ENCODE measurements at places on chromosomes 3 and 15. TPM values are rescaled to one million over a fixed set of nuclear protein-coding genes. Genes with fewer than 3 reads are reported as not detected.

The MORC1 gene
- not detected for total RNA-seq

The TFRC gene
- total RNA-seq, result 239 TPM

The PDE8A gene
- total RNA-seq, result 18.2 TPM

The ST3GAL6 gene
- 0.07 TPM for total RNA-seq

The RPL14 gene
- total RNA-seq, result 2,359 TPM

DNA sequence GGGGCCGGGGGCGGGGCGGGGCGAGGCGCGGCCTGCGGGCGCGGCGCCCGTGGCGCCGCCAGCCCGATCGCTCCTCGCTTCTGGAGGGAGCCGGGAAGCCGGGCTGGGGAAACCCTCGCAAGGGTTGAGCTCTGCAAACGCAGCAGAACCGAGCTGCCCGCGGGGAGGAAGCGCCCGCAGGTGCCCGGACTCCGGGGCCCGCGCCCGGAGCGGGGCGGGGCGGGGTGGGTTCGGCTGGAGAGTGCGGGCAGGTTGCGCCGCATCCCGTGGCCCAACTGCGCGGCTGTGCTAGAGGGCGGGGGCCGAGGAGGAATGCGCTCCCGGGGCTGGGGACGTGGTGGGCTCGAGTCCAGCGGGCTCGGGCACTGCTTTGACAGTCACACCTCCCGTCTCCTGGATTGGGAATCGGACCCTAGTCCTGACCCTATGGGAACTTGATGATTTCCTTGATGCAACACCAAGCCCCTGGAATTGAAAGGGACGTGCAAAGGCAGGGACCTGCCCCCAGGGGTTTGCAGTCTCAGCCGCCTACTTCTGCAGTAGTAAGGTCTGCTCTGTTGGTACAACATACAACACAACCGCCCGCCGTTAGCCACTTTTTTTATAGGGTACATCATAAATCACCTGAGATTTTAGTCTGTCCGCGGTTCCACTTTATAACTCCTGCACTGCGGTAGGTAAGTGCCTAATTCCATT lies 34.3 kb downstream of the ZBTB38 start:
- H3K4me1 ChIP-seq, result peaks cover 32% of the 10 kb centered on the region
- peak; percentile 43 for DNase-seq
- H3K36me3 ChIP-seq, result peaks cover 32% of the 10 kb centered on the region
- H3K27ac ChIP-seq, result peak overlapping the region; percentile 90
- H3K4me3 ChIP-seq, result peak overlapping the region; percentile 83

- H3K27ac ChIP-seq, result no peak overlapping the region
- no peaks in the 10 kb centered on the region for H3K27me3 ChIP-seq
- no peak for DNase-seq
- H3K36me3 ChIP-seq, result no peaks in the 10 kb centered on the region
- no peak overlapping the region for H3K4me3 ChIP-seq
Measured at GRCh38 chr3:164641071-164641470, 437.2 kb downstream of the SI start.

DNA sequence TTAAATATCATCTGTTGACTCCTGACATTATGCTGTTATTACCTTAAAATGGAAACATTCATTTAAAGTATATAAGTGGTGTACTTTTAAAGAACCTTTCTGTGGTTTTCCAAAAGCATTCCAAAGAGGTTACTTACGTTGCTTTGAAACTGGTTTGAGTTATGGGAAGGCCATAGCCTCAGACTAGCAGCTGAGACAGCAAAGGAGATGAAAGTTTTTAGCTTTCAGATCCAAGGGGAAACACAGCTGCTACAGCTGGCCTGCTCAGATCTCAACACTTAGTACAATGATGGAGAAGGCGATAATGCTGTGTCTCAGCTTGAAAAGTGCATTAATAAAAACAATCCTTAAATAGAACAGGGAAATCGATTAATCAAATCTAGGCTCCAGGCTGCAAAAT lies 921.1 kb downstream of the ROBO1 start:
- H3K27ac ChIP-seq, result no peak overlapping the region
- H3K4me3 ChIP-seq, result no peak overlapping the region
- DNase-seq, result no peak
- H3K36me3 ChIP-seq, result no peaks in the 10 kb centered on the region
- no peaks in the 10 kb centered on the region for H3K27me3 ChIP-seq
- H3K4me1 ChIP-seq, result no peaks in the 10 kb centered on the region

- H3K27ac ChIP-seq, result no peak overlapping the region
- no peaks in the 10 kb centered on the region for H3K27me3 ChIP-seq
- DNase-seq, result no peak
- no peaks in the 10 kb centered on the region for H3K4me1 ChIP-seq
- H3K4me3 ChIP-seq, result no peak overlapping the region
Measured at GRCh38 chr3:175502155-175502554, 643.0 kb downstream of the NAALADL2 start.

GRCh38 chr3:128851601-128852000 lies 27.8 kb upstream of the ACAD9 start:
- H3K4me3 ChIP-seq, result no peak overlapping the region
- no peaks in the 10 kb centered on the region for H3K27me3 ChIP-seq
- peaks cover 7% of the 10 kb centered on the region for H3K4me1 ChIP-seq
- H3K27ac ChIP-seq, result no peak overlapping the region

- no peaks in the 10 kb centered on the region for H3K36me3 ChIP-seq
- peak overlapping the region; percentile 17 for H3K4me3 ChIP-seq
- peaks cover 62% of the 10 kb centered on the region for H3K4me1 ChIP-seq
- peak overlapping the region; percentile 1 for H3K27ac ChIP-seq
Measured at GRCh38 chr15:70480196-70480856, 283.0 kb downstream of the UACA start.

DNA sequence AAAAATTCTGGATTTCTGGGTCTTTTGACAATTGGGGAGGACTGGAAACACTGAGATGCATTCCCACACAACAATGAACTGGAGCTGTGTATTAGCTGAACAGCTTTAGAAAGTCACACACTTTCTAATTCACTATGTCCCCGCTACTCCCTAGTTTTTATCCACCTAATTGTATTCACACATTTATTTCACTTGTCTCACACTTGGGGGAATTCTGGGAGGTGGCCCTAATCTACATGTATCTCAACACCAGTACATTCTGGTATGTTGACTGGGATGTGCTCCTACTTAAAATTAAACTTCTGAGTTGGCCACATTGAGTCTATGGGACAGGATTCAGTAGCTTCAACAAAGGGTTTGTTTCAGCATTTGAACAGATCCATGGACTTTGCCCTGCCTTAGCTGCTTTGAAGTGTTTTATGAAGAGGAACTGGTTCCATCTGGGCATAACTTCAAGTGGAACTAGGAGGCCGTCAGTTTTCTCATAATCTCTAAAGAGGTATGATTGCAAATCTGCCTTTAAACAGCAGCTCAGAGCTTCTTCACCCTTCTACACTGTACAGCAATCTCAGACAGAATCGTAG lies 106.5 kb upstream of the CMC1 start:
- H3K27me3 ChIP-seq, result peaks cover 2% of the 10 kb centered on the region
- no peaks in the 10 kb centered on the region for H3K36me3 ChIP-seq
- H3K4me1 ChIP-seq, result no peaks in the 10 kb centered on the region
- H3K27ac ChIP-seq, result no peak overlapping the region

GRCh38 chr15:96046620-96047240 lies 283.8 kb upstream of the NR2F2 start:
- peaks cover 60% of the 10 kb centered on the region for H3K27me3 ChIP-seq
- H3K4me1 ChIP-seq, result no peaks in the 10 kb centered on the region
- no peak overlapping the region for H3K27ac ChIP-seq
- H3K4me3 ChIP-seq, result no peak overlapping the region
- no peaks in the 10 kb centered on the region for H3K36me3 ChIP-seq

GRCh38 chr3:133761605-133762484 lies 15.7 kb downstream of the TF start:
- H3K27ac ChIP-seq, result no peak overlapping the region
- no peaks in the 10 kb centered on the region for H3K4me1 ChIP-seq
- H3K36me3 ChIP-seq, result no peaks in the 10 kb centered on the region
- peaks cover 25% of the 10 kb centered on the region for H3K27me3 ChIP-seq

DNA sequence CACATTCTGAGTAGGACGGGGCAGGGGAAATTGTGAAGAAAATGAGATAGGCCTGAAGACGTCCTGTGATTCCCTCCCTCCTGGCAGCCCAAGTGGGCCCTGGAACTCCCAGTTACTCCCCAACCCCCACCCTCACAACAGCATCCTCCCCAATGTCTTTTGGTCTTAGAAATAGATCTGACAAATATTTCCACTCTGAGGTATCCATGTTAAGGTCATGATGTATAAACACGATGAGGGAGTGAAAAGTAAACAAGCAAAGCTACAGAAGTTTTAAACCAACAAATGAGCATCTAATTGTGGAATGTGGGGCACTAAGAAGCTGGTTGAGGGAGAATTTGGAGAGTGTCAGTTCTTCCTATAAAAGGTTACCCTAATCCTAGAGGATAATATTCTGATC lies 103.7 kb upstream of the AADACL2 start:
- no peaks in the 10 kb centered on the region for H3K27me3 ChIP-seq
- no peak for DNase-seq
- no peaks in the 10 kb centered on the region for H3K4me1 ChIP-seq

DNA sequence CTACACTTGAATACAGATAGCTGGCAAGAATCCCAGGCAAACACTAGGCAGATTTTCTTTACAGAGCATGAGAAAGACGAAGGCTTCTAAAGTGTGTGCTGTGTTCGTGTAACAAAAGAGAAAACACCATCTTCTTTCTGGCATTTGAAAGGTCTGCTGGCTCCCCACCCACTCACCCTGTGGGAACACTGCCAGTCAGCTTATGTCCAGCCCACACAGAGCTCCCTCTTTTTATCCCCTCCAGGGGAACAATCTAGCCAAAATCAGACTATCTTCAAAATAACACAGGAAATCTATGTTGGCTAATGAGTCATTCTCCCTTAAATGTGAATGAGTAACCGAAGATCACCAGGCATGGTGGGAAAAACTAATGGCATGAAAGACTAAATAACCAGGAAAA lies 45.6 kb upstream of the PAQR5 start:
- no peaks in the 10 kb centered on the region for H3K27me3 ChIP-seq
- H3K27ac ChIP-seq, result no peak overlapping the region
- no peaks in the 10 kb centered on the region for H3K36me3 ChIP-seq
- no peaks in the 10 kb centered on the region for H3K4me1 ChIP-seq

DNA sequence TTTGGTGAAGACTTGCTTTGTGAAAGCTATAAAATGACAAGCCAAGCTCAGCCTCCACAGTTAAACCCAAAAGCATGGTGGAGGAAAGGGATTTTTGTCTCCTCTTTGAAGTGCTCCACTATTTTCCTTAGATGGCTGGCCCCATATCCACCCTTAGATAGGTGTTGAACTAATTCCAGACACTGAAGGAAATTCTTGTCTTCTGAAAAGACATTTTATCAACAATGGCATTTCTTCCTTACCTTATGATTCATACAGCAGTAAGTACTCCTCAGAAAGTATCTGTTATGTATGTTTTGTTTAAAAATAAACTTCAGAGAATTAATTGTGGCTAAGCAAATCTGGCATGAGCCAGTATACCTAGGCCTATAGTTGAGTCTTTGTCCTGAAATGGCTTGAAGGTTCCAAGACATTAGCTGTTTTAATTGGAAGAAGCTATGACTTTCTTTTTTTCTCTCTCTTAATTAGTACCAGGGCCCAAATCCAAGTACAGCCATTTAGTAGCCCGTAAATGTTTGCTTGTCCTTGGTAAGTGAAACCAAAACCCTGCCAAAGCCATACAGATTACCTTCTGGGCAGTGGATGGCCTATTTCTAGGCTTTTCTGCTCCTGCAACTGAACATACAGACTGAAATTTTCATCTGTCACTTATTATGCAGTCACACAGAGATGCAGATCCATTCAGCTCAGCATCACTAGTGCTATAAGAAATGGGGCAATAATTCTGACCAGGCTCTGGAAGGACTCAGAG lies 5.1 kb upstream of the BFSP2 start:
- H3K27me3 ChIP-seq, result peaks cover 2% of the 10 kb centered on the region
- no peaks in the 10 kb centered on the region for H3K36me3 ChIP-seq
- H3K4me1 ChIP-seq, result peaks cover 6% of the 10 kb centered on the region

DNA sequence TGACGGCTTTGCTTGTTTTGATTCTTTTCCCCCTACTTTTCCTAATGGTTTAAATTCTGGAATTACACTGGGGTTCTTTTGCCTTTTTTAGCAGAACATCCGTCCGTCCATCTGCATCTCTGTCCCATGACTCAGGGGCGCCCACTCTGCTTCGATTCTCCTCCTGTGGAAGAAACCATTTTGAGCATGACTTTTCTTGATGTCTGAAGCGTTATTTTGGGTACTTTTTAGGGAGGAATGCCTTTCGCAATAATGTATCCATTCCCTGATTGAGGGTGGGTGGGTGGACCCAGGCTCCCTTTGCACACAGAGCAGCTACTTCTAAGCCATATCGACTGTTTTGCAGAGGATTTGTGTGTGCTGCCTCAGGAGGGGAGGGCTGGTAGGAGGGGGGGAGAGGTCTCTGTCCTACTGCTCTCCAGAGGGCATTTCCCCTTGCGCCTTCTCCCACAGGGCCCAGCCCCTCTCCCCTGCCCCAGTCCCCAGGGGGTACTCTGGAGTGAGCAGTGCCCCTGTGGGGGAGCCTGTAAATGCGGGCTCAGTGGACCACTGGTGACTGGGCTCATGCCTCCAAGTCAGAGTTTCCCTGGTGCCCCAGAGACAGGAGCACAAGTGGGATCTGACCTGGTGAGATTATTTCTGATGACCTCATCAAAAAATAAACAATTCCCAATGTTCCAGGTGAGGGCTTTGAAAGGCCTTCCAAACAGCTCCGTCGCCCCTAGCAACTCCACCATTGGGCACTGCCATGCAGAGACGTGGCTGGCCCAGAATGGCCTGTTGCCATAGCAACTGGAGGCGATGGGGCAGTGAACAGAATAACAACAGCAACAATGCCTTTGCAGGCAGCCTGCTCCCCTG lies 19.5 kb upstream of the BSN start:
- peaks cover 18% of the 10 kb centered on the region for H3K36me3 ChIP-seq
- H3K27me3 ChIP-seq, result no peaks in the 10 kb centered on the region
- H3K4me1 ChIP-seq, result peaks cover 5% of the 10 kb centered on the region
- DNase-seq, result no peak

- no peak for DNase-seq
- H3K4me3 ChIP-seq, result no peak overlapping the region
- H3K27me3 ChIP-seq, result no peaks in the 10 kb centered on the region
- H3K27ac ChIP-seq, result no peak overlapping the region
Measured at GRCh38 chr15:98939311-98940080, 68.1 kb downstream of the PGPEP1L start.

DNA sequence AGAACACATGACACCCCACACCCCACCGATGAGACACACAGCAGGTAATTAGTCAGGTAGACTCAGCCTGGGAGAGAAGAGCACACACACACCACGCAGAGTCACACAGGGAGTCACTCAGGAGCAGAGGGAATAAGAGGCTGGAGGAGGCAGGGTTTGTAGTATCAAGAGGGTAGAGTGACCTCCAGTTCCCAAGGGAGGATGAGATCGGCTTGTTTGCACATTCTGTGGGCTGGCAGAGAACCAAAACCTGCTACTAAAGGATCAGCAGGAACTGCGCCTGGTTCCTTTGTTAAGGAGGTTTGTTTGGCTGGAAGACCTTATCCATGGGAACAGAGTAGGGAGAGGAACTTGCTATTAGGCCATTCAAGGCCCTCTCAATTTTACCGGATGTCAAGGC lies 281.4 kb upstream of the SLCO3A1 start:
- no peak overlapping the region for H3K27ac ChIP-seq
- H3K36me3 ChIP-seq, result no peaks in the 10 kb centered on the region
- H3K4me1 ChIP-seq, result no peaks in the 10 kb centered on the region

DNA sequence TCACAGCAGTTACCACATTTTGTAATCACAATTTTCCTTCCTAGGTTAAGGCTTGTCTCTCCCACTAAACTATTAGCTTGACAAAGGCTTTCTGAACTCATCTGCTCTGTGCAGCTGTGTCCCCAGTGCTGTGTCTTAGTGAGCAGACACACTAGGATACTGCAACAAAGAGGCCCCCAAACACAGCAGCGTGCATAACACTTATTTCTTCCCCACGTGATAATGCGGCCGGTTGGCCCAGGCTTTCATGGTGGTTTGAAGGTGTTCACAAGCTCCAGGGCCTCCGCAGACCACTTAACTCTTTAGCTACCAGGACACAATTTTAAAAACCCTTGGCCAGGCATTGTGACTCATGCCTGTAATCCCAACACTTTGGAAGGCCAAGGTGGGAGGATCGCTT lies 2.2 kb upstream of the HDAC11 start:
- no peaks in the 10 kb centered on the region for H3K36me3 ChIP-seq
- H3K4me1 ChIP-seq, result peaks cover 10% of the 10 kb centered on the region
- no peak overlapping the region for H3K4me3 ChIP-seq
- DNase-seq, result no peak
